ENCODE measurements at places on chromosomes 5 and 9.

GRCh38 chr5:76831110-76831452 is 12.3 kb downstream of the F2RL1 start:
- no peak for DNase-seq

GRCh38 chr9:113941526-113941925 is 65.4 kb downstream of the ZNF618 start:
- DNase-seq, result no peak

- no peak for DNase-seq
Measured at GRCh38 chr5:113179156-113179555, 202.6 kb downstream of the DCP2 start.

DNA sequence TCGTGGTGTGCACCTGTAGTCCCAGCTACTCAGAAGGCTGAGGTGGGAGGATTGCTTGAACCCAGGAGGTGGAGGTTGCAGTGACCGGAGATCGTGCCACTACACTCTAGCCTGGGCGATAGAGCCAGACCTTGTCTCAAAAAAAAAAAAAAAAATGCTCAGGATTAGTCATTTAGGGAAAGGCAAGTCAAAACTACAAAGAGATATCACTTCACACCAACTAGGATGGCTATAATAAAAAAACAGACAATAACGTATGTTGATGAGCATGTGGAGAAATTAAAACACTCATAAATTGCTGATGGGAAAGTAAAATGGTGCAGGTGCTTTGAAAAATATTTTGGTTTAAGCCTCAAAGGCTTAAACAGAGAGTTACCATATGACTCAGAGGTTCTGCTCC is 6.3 kb upstream of the ANKRD34B start:
- no peak for DNase-seq

DNA sequence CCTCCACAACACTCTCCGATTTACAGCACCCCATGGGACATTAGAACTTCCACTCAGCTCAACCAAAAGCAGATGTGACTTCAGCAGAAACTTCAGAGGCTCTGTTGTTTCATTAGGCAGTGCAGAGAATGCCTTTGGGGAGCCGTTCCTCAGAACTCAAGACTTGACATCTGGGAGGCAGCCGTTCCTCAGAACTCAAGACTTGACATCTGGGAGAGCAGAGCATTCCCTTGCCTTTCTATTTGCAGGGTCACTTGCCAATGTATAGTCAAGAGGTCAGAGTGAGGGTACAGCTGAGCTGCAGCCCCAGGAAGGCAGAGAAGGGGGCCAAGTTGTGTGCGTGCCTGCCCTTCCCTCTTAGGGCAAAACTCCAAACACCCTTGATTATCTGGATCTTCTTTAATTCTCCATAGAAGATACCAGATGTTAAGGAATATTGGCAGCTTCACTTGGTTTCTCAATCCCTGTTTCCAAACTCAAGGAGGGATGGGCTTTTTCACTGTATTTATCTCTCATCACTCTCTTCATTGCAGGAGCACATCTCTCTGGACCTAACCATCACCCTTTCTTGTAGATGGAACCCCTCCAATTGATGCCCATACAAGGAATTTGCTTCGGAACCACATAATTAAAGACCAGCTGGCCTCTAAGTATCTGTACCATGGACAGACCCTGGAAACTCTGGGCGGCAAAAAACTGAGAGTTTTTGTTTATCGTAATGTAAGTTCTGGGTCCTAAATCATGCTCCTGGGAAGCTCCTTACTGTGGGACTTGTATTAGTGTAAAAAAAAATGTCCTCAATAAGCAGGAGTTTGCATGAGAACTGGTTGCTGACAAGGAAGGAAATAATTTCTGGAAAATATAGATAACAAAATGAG is 25.6 kb downstream of the TGFBI start:
- DNase-seq, result no peak

DNA sequence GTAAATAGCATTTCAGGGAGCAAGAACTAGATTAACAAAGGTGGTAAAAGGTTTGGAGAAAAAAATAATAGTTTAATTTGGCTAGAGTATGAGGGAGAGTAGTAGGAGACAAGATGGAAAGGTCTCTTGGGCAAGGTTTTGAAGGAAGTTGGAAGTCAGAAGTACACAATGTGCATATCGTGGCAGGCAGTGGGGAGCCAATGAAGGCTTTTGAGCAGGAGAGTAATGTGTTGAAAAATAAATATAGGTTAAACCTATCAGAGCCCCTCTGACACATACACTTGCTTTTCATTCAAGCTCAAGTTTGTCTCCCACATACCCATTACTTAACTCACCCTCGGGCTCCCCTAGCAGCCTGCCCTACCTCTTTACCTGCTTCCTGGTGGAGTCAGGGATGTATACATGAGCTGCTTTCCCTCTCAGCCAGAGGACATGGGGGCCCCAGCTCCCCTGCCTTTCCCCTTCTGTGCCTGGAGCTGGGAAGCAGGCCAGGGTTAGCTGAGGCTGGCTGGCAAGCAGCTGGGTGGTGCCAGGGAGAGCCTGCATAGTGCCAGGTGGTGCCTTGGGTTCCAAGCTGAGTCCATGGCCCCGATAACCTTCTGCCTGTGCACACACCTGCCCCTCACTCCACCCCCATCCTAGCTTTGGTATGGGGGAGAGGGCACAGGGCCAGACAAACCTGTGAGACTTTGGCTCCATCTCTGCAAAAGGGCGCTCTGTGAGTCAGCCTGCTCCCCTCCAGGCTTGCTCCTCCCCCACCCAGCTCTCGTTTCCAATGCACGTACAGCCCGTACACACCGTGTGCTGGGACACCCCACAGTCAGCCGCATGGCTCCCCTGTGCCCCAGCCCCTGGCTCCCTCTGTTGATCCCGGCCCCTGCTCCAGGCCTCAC is at the start of gene CA9:
Gene CA9, plus strand, starts transcription at position 797 of the 893 bp plus-strand sequence. Its CDS starts 32 bp downstream, at position 829.
- DNase-seq, result no peak

GRCh38 chr5:179794171-179794570 is 385 bp downstream of the LTC4S start:
- DNase-seq, result no peak

DNA sequence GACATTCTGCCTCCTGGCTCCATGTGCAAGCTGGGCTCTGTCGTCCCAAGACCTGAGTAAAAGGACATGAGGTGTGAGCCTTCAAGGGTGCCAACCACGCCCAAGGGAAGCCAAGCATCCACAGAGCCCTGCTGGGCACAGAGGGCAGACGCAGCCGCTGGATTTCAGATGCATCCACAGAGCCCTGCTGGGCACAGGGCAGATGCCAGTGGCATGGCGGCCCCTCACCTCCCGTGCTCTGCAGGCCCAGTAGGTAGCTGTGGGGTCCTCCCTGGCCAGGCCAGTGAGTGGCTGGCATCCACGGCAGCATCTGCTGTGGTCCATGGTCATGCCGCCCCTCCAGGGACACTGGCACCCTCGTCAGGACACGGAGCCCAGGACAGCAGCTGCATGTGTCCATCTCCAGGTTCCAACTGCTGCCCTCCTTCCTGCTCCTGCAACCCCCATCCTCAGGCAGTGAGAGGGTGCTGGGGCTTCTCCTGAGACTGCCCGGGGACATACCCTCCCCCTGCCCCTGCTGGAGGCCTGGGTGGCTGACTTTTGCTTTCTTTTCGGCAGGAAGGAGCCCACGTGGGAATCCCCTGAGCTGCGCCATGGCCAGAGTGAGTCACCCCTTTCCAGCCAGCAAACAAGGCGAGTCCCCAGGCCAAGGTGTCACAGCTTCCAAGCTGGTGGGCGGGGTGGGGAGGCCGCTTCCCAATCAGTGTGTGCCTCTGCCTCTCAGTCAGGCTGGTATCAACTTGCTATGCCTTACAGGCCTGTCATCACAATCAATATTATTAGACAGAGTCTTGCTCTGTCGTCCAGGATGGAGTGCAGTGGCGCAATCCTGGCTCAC is 4.0 kb upstream of the TRAF2 start:
- DNase-seq, result peak; percentile 85

- DNase-seq, result no peak
Measured at GRCh38 chr5:32044939-32045338, 129.2 kb downstream of the GOLPH3 start.

Data from stimulated activated CD8-positive, alpha-beta memory T cell treated with anti-CD3 and anti-CD28 coated beads, Interleukin-2, amount 100 ng/mL, for 48 hours (primary cell).